ENCODE measurements at places on chromosomes 5 and 9.
A peak's percentile ranks its signal among the peaks of the same experiment; 100 is the strongest.

DNA sequence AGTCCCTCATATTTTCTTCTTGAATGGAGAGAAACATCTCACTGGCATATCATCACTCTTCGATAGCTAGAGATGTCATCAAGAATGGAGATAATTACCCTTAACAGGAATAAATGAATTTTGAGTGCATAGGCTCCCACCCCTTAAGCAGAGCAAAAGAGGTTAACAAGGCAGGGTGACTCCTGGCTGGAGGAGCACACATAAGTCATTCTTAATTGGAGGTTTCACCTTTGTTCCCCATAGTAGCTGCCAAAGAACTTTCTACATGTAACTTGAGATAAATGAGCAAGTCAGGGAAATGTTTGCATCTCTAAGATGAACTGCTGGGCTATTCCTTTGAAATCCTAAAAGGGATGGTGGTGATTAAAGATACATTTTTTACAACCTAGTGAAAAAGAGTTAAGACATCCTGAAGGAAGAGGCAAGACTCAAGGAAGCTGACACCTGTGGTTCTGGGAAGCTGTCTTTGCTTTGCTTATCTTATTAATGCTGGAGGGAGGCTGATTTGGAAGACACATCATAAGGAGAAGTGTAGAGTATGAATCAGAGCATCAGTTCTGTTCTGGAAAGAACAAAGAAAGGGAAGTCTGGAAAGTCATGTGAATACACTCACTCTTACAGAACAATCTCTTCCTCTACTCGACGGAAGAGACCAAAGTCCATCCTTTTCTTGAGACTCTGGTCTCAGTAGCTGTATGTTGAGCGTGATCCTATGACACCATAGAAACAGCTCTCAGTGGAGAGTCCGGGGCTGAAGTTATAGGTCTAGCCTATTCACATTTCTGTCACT is 326.3 kb downstream of the OSTF1 start:
- DNase-seq = no peak

- DNase-seq = peak; percentile 5
These were observed 559.5 kb upstream of the SGCD start for GRCh38 chr5:155767470-155767869.

GRCh38 chr5:129244478-129244877 is 149.9 kb downstream of the ISOC1 start:
- DNase-seq = peak; percentile 4

- no peak for DNase-seq
These were observed 111.8 kb downstream of the WDR70 start for GRCh38 chr5:37490931-37491330.

- peak; percentile 85 for DNase-seq
These were observed 58.7 kb upstream of the SUSD1 start for GRCh38 chr9:112233769-112234168.

- DNase-seq = peak; percentile 77
These were observed 286.0 kb upstream of the TUSC1 start for GRCh38 chr9:25964239-25964638.

- DNase-seq = no peak
These were observed 762.1 kb upstream of the PTPRD start for GRCh38 chr9:11374926-11375325.

Measured in GM23248 (cell line).